ENCODE measurements at places on chromosomes 6 and 20.

GRCh38 chr6:14920276-14920675 lies 325.6 kb upstream of the JARID2 start:
- DNase-seq = no peak

- no peak for DNase-seq
Measured at GRCh38 chr20:2149507-2149906, 47.9 kb downstream of the STK35 start.

DNA sequence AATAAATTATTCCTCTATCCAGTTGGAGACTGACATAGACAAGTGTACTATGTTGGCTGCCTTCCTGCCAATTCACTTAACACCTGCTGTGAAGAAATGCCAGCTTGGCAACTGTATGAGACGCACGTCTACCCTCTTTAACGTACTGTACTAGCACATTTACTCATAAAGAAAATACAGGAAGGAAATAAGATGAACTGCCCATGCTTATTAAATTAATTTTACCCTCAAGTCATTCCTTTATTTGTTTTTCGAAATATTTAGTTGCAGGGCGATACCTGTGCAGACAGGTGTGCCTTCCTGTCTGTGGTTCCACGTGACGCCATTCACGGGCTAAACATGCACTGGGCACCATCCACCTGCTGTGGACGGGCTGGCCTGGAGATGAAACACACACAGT lies 52.0 kb downstream of the PSMG4 start:
- DNase-seq = no peak

GRCh38 chr6:111803371-111803770 lies 69.9 kb downstream of the FYN start:
- no peak for DNase-seq

DNA sequence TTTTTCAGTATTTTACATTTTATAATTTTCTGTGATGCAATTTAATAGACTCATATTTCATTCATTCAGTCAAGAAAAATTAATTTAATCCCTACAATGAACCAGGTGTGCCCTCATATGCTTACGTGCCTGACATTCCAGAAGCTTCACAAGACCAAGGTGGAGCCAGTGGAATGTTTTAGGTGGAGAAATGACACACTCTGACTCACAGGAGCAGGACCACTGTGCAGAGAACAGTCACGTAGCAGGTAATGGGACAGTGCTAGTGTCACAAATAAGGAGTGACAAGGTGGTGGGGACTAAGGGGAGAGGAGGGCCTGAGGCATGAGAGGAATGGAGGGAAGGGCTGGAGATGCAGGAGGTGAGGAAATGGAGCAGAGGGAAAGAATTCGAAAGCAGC lies 37.0 kb upstream of the HLA-G start:
- no peak for DNase-seq

All from CD4-positive, alpha-beta T cell (primary cell).